ENCODE measurements at places on chromosomes 11 and 22.

DNA sequence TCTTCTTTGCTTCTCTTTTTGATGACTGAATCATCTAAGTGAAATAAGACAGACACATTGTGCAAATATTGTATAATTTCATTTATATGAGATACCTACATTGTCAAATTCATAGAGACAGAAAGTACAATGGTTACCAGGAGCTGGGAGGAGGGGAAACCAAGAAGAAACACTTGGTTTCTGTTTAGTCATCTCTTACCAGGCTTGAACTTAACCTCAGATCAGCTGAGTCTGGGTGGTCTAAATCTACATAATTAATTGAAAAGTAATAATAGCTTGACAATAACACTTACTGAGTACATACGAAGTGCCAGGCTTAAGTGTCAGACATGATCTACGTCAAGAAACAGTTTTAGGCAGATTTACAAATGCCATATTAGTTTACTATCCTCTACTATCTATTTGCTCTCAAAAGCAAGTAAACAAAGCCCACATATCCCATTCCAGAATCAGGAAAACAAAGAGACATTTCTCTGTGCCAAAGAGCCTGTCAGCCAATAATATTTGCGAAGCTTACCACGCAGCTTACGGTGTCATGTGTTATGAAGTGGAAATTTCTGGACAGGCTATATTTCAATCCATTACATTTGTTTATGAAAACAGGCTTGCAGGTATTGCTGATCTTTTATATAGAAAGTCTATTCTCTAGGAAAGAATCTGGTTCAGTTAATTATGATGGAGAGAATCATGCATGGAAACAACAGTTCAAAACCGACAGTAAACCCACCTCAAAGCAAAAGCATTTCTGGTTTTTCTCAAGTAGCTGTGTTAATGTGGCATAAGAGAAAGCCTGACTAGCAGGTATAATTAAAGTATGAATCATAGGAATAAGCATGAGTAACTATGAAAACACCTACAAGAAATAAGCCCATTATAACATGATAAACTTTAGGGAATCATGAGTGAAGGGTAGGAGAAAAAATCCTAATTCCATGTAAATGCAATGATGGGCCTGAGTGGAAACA, 2.7 kb upstream of the ARHGAP42 start:
- DNase-seq: peak; percentile 36

DNA sequence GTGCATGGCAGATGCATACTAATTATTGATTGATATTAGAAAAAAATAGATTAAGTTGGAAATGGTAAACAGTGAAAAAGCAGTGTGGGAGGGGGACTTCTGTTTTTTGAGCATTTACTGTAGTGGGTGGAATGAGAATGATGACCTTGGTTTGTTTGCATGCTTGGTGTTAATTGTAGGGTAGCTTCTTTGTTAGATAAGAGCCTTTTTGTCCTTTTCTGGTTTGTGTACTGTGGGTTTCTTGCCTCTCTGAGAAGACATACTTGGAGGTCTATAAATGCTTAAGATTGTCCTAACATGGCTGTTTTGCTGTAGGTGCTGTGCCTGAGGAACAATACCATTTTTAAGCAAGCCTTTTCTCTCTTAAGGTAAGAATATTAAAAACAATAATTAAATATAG, 17.0 kb downstream of the MRPL48 start:
- no peak for DNase-seq

DNA sequence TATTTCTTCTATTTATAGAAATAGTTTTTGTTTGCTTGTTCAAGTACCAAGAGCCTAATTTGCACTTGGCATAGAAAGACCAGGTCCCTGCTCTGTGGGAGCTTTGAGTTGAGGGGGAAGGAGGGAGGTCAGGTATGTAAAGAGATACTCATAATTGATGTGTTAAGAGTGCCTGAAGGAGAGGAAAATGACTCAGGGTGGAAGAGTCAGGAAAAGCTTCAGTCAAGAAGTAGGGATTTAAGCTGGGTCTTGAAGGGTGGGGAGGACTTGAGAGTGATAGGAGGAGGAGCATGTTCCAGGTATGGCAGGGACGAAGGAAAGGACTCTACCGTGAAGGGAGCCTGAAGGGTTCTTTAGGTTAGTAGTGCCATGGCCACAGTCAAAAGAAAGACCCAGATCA, 9.0 kb downstream of the RBX1 start:
- no peak for DNase-seq

DNA sequence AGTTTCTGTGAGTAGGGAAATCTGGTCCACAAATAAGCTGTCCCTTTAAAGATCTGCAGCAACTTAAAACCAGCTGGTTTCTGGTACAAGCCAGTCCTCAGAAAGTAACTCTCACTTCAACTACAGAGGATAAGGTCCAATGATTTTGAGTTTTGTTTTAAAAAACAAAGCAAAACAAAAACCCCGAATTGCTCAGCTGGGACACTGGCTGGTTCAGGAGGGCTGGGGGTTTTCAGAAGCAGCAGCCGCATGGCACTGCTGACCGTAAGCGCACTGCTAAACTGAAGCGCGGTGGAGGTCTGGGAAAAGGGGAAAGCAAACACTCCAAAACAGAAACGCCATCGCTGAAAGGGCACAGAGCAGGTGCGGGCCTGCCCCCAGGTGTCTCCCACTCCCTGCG, 59.7 kb downstream of the MICAL3 start:
- no peak for DNase-seq

DNA sequence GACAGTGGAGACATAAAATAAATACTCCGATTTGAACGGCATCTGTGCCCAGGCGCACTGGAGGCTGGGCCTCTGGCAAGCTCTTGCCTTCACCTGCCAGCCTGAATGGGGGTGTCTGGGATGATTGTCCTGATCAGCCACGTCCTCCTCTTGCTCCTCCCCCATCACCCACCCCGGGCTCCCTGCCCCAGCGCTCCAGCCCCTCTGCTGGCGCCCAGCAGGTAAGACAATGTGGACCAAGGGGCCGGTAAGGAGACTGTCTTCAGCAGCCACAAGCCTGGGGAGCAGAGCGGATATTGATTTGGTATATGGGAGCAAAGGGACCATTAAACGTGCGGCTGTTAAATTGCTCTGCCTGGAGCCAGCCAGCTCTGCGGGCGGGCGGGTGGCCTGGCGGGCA, 24.9 kb downstream of the WNT11 start:
- DNase-seq: no peak

GRCh38 chr11:69863544-69864200, 44.5 kb upstream of the FGF3 start:
- DNase-seq: no peak

GRCh38 chr11:19648321-19648720, 64.3 kb upstream of the NAV2 start:
- DNase-seq: no peak

DNA sequence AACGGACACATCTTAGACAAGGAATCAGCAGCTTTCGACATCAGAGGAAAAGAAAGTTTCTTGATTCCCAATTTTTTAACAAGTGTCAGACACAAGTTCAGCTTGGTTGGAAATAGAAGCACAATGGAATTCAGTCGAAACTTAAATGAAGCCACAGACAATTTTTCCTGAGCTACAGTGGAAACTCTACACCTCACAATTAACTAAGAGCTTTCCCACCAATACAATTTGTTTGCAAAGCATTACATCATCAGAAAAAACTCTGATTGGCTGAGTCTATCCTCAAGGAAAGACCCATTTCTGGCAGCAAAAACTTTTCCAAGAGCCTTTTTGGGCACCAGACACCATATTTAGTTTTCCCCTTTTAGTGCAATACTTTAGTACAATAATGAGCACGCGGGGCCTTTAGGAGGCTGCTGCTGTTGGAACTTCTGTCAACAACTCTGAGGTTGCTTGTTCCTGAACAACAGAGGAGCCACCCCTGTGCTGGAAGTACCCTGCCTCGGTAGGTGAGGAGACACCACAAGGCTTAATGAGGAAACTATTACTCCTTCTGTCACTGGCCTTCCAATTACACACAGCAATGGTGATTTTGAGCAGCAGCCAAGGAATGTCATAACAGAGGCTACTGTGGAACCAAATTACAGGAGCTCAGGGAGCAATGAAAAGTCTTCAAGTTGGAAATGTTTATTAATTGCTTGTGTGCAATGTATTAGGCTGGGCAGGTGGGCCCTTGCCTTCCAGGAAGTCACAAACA, 61.9 kb upstream of the BARX2 start:
- peak; percentile 35 for DNase-seq

GRCh38 chr11:125999234-125999880, 53.5 kb downstream of the VSIG10L2 start:
- peak; percentile 33 for DNase-seq

GRCh38 chr22:27151407-27151806, 494.0 kb downstream of the MIAT start:
- no peak for DNase-seq

DNA sequence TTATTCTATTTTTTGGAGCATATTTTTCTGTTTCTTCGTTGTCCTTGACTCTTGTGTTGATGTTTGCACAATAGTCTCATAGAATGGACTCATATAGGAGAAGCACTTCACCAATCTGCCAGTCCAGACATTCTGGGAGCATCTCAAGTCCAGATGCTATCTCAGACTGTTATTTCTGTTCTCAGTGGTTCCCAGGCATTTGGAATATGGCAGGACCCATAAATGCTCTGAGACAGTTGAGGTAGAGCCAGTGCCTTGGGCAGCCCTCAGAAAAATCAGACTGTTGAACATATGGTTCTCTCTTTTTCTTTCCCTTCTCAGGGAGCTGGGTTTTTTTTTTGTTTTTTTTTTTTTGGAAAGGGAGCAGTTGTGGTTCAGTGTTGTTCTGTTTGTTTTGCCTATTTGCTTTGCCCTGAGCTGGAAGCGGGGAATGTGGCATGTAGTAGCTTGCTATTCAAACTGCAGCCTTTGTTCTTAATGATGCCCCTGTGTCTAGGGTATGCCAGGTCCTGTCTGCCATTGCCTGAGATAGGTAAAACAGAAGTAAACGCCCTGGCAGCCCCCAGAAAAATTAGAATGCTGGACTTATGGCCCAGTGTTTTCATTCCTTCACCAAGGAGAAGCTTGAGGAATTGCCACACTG, 3.7 kb upstream of the MS4A2 start:
- DNase-seq: no peak

- DNase-seq: peak; percentile 53
Observed at GRCh38 chr11:47589977-47590861, 3.7 kb downstream of the FAM180B start.

DNA sequence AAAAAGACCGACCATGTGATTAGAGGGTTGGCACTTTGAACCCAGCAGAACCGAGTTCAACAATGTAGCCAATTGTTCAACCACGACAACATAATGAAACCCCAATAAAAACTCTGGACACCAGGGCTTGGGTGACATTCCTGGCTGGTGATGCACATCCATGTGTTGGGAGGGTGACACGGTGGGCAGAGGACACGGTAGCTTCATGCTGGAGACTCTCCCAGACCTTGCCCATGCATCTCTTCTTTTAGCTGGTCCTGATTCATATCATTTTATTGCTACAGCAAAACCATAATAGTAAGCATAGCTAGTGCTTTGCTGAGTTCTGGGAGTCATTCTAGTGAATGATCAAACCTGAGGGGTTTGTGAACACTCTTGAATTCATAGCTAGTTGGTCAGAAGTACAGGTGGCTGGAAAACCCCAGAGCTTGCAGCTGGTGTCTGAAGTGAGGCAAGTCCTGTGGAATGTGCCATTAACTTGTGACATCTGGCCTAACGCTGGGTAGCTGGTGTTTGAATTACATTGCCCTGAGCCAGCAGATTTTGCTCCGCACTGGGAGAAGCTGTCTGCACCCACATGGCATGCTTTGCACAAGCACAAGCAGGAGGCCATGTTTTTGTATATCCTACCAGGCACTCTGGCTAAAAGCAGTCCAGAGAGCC, 14.0 kb downstream of the RPUSD4 start:
- DNase-seq: peak; percentile 18

- DNase-seq: peak; percentile 15
Observed at GRCh38 chr11:8338138-8338537, 74.5 kb upstream of the LMO1 start.

DNA sequence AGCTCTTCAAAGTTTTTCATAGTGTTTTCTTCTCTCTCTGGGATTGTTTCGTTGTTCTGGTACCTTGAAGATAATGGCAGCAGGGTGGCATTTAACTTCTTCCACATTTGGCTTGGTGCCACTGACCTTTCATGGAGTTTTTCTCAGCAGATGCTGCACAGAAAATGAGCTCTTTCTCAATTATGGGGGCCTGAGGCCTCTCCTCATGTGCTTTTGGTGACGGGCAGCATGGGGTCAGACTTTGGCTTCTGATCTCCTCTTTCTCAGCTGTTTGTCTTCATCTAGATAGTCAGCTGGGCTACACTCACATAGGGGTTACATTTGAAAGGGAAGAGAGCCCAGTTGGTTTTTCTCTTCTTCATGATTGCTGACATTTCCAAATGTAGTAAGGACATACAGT, 76.3 kb downstream of the FAT3 start:
- no peak for DNase-seq

GRCh38 chr11:2651054-2651617, 48.7 kb downstream of the KCNQ1OT1 start:
- DNase-seq: no peak

GRCh38 chr11:76288166-76288980, 82.1 kb upstream of the WNT11 start:
- no peak for DNase-seq

DNA sequence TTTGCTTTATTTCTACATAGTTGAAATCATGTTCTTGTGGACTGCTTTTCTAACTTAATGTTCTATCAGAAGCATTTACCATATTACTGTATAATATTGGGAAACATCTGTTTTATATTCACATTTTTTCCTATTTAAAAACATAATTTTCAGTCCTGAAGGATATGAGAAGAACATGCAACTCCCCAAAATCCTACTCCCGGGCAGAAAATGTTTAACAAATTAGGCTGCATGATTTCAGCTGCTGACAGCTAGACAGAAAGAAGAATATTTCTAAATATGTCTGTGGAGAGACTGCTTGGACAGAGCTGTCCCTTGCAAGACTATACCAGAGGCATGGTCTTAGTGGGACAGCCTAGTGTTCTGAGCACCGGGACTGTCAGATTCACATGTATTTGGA, 15.7 kb upstream of the AMPD3 start:
- DNase-seq: no peak

GRCh38 chr11:14366936-14367335, 8.0 kb upstream of the RRAS2 start:
- DNase-seq: no peak

GRCh38 chr11:112310419-112310818, 49.8 kb upstream of the PLET1 start:
- no peak for DNase-seq

DNA sequence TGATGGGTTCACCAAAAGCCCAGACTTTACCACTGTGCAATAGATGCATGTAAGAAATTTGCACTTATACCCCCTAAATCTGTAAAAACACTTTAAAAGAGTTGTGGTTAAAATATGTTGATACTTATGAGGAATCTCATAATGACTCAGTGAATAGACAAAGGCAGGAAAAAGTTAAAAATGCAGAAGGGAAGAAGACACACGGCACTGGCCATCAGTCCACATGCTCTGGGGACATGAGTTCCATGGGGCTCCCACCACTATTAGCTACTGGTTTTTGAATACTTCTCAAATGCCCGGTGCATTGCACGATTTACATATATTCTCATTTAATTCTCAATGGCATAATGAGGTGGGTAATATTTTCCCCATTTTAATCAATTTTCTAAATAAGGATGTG, 59.3 kb upstream of the BLID start:
- peak; percentile 47 for DNase-seq
